ENCODE measurements at places on chromosomes 12 and 14.
A peak's percentile ranks its signal among the peaks of the same experiment; 100 is the strongest.

DNA sequence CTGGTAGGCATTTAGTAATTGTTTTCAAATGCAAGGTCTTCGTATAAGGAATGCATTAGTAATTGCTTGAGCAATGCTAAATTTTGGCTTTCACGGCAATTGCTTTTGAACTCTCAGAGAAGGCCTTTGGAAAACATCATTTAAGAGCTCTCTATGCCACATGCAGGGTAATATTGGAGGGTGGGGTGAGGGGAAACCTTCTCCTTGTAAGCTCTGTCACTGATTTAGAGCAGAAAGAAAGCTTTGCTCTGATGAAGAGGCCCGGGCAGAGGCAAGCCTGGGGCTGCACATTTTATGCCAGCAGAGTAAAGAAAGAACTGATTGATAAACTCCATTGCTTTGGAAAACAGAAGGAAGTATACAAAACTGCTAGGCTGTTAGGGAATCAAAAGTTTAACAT lies 70.9 kb downstream of the TRIM9 start:
- no peak for DNase-seq

GRCh38 chr12:100274291-100274690 lies 7.3 kb downstream of the SCYL2 start:
- no peak for DNase-seq

DNA sequence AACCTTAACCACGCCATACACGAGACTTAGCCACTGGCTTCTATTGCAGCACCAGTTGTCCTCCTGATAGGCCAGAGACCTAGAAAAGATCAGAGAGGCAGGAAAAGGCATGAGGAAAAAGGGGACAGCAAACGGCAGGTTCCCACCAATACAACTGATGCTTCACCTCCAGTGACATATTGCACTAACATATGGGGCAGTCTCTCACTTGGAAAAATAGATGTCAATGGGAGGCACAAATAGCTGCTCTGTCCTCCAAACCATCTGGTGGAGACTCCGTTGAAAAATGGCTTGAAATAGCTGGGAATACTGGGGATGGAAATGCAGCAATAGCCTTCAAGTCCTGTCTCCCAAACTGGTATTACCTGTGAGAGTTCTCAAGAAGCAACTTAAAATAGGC lies 20.3 kb downstream of the SLC8A3 start:
- no peak for DNase-seq

GRCh38 chr12:92039046-92039445 lies 106.6 kb downstream of the BTG1 start:
- DNase-seq = no peak

DNA sequence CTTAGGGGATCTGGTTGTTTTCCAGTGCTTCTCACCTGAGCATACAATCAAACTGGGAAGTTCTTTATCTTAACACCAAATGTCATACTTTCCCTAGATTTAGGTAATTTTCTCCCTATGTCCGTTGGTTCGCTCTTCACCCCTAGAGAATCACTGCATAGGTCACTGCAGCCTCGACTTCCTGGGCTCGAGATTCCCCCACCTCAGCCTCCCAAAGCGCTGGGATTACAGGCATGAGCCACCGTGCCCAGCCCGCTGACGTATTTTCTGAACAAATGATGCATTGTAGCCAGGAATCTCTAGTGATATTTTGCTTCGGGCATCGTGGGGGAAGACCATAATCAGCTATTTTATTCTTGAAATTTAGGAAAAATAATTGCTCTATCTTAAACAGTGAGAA lies 1.1 kb upstream of the RPL41 start:
- DNase-seq = no peak

DNA sequence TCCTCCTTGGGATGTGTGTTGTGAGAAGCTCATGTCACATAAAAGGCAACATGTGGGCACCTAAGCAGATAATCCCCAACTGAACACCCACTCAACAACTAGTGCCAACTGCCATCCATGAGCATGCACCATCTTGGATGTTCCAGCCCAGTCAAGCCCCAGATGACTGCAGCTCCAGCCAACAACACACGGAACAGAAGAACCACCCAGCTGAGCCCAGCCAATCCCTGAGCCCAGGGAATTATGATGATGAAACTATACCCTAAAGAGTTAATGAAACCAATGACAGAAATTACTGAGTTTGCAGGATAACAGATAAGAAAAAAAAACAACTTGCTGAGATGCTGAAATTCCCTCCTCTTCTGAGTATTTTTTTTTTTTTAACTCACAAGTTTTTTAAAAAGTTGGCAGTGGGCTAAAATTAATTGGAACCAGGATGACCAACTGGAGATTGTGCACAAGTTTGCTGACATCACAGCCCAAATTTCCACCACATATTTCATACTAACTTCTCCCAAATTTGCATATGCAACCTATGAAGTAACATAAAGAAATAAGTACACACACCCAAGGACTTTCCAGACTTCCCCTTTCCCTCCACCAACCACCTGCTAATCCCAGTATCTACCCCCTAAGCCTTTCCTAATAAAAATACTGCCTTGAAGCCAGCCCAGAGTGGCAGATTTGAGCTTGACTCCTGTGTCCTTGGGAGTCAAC lies 124.5 kb downstream of the KSR2 start:
- no peak for DNase-seq

GRCh38 chr14:101602466-101602840 lies 41.2 kb downstream of the DIO3 start:
- no peak for DNase-seq

- no peak for DNase-seq
These were observed 222.4 kb upstream of the AMIGO2 start for GRCh38 chr12:47302111-47302671.

DNA sequence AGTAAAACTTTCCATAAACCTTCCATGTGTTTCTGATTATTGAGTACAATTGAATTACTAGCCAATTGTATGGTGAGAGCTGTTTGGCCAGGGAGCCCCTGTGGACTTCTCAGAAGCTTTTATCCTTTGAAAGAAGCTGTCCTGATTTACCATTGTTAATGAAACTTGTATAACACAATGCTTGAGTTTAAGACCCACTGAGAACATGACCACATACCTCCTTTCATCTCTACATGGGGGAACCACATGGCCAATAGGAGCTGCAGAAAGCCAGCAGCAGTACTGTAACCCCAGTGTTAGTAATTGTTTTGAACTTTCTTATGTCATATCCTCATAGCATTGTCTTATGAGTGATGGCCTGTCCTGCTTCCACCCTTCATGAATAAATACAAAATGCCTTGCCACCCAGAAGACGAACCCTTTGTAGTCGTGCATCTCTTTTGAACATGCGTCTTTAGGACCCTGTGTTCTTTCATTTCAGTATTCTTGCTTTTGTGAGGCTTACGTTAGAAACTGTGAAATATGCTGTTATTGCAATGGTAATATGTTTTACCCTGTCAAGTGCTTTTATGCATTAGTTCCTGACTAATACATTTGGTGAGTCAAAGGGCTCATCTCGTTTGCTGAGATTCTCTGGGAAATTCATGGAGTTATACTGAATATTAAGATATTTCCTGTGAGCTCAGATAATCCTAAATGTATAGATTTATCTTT lies 815.7 kb downstream of the NRXN3 start:
- DNase-seq = no peak

DNA sequence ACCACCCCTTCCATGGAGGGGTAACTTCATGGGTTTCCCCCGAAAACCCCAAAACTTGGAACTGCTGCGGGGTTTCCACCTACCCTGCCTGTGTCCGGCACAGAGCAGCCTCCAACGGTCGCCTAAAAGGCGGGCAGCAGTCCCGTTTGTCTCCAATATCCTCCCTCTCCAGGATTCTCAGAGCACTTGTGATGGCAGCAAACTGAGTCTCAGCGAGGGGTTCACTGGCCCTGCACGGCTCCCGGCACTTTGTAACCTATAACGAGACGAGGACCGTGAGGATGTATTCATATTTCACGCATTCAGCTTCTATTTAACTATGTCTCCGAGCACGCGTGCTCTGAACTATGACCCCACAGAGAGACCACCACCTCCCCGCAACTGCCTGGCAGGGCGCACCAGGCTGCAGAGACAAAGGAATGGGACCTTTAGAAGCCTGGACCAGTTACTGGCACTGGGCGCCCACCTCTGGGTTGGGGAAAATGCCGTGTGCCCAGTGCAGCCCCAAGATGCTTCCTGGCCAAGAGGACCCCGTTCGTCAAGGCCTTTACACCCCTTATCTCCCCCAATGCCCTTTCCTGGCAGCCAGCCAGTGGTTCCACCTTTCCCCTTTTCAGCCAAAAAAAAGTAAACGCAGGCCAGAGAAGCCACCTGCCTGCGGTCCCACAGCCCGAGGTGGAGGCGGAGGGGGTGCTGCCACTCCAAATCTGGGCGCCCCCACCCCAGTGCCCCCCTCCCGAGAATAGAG lies 173.1 kb upstream of the RTL1 start:
- no peak for DNase-seq

DNA sequence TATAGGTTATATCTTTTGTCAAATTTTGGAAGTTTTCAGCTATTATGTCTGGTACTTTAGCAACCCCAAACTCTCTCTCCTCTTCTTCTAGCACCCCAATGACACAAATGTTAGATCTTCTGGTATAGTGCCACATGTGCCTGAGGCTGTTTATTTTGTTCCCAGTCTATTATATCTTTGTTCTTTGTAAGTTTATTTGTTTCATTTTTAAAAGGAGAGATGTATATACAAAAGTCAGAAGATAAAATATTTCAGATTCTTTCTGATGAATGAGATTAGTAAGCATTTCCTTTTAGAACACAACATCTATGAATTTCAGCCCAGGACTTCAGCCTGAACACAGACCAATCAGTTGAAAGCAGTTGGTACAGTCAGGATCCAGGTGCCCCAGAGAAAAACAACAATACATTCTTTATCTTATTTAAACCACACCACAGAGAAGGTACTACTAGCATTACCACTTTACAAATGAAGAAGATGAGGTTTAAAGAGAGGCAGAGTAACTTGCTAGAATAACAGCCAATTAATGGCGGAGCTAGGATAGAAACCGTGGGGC lies 114.1 kb upstream of the BTG1 start:
- no peak for DNase-seq

DNA sequence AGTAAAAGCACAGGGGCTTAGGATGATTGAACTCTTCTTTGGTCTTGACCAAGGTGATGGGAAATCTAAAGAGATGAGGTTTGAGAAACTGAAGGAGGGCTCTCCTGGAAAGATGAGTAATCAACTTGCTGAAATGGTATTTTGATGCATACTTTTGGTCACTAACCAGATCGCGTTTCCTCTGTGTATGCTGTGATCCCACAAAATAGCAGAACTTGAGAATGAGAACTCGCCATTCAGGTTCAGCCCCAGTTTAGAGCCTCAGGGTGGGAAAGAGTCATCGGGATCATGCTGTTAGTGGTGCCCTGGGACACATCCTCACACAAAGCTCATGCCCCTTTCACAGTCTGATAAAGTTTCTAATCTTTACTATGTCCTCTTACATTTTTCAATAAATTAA lies 488.8 kb downstream of the ETNK1 start:
- no peak for DNase-seq

- DNase-seq = peak; percentile 48
These were observed 39.8 kb downstream of the NOPCHAP1 start for GRCh38 chr12:105025890-105026289.

- no peak for DNase-seq
These were observed 27.1 kb upstream of the PLD4 start for GRCh38 chr14:104897330-104898194.

- DNase-seq = no peak
These were observed 7.2 kb downstream of the CPNE8 start for GRCh38 chr12:38898001-38898684.

DNA sequence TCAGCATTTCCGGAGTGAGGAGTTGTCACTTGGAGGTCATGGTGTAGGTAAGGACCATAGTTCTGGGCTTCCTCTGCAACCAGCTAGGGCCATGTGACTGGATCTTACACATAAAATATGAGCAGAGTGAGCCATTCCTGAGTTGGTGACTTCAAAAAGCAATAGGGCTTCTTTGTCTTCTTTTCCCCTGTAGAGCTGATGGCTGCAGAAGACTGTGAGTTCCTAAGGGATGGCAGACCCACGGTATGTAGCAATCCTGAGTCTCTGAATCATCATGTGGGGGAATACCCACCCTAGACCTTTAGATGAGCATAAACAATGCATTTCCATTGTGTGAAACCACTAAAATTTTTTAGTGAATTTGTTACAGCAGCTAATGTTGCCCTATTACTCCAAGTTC lies 151.1 kb upstream of the TBX3 start:
- DNase-seq = no peak

- DNase-seq = peak; percentile 80
These were observed at the start of gene SMIM10L1 for GRCh38 chr12:11171145-11171968. Gene SMIM10L1 (plus strand): TSS chr12:11171194. CDS start chr12:11171357, 163 bp downstream.

DNA sequence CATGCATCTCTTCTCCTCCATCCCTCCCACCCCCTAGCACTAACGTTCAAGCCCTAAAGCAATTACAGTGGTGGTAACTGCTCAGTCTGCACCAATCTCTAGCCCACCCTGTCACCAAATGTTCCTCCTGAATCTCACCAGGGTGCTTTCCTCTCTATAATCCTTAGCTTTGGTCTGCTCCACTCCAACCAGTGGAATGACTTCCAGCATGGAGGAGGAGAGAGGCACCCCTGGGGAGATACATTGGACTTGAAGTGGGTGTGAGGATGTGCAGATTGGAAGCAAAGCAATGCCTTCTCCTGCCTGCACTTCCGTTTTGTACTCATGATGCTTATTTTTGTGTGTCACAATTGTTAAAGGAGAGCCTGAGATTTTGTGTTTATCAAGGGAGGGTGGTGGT lies 24.1 kb upstream of the RPS6KA5 start:
- DNase-seq = no peak

- DNase-seq = no peak
These were observed 126.2 kb downstream of the CRADD start for GRCh38 chr12:93803424-93803807.

- DNase-seq = no peak
These were observed 56.3 kb downstream of the SPPL3 start for GRCh38 chr12:120847814-120848213.

DNA sequence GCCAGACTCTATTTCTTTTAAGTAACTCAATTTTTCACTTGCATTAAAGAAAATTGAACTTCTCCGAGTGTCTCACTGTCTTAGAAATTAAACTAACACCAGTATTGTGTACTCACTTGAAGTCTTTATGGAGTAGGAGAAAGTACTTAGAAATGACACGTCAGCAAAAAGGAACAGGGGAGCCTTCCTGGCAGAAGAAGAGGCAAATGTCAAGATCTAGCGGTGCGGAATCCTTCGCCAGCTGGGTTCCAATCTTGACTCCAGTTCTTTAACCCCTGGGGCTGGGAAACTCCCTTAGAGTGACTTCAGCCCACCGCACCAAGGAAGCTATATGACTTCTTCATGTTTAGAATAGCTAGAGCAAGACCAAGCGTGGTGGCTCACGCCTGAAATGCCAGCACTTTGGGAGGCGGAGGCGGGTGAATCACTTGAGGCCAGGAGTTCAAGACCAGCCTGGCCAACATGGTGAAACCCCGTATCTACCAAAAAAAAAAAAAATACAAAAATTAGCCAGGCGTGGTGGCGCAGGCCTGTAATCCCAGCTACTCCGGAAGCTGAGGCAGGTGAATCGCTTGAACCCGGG lies 34.4 kb downstream of the WBP11 start:
- no peak for DNase-seq

- no peak for DNase-seq
These were observed 3.0 kb downstream of the NTF3 start for GRCh38 chr12:5434647-5435560.

- DNase-seq = no peak
These were observed 54.5 kb upstream of the ALG10 start for GRCh38 chr12:33967760-33968159.

- no peak for DNase-seq
These were observed 20.6 kb downstream of the RDH12 start for GRCh38 chr14:67722293-67722692.
